ENCODE measurements at places on chromosomes 6 and 20.
A peak's percentile ranks its signal among the peaks of the same experiment; 100 is the strongest.

- DNase-seq = no peak
Observed at GRCh38 chr6:132673376-132674094, 14.6 kb upstream of the TAAR1 start.

GRCh38 chr6:14614631-14615030, 497.1 kb downstream of the CD83 start:
- no peak for DNase-seq

GRCh38 chr6:166589337-166589731, 2.9 kb upstream of the RAMACL start:
- no peak for DNase-seq

DNA sequence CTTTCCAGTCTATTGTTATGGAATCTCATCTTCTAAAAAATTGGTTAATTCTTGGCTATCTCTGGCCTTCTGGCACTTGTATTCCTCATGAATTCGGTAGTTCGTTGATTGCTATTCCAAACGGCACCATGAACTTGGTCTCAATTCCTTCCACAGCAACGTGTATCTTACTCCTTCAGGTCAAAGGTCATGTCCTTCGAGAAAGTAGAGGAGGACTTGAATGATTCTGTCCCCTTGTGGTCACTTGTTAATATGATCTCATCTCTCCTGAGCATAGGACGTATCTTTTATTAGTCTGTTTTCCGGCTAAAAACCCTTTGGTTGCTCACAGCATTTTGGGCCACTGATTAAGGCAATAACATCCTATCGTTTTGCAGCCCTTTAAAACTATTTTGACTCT, 9.4 kb downstream of the TLDC2 start:
- DNase-seq = no peak

GRCh38 chr20:46557231-46557956, 6.9 kb upstream of the OCSTAMP start:
- no peak for DNase-seq

GRCh38 chr6:169190970-169191369, 62.7 kb downstream of the THBS2 start:
- no peak for DNase-seq

GRCh38 chr6:161744211-161745067, 470.6 kb upstream of the AGPAT4 start:
- no peak for DNase-seq

- DNase-seq = no peak
Observed at GRCh38 chr6:1801401-1801800, 191.7 kb downstream of the FOXC1 start.

DNA sequence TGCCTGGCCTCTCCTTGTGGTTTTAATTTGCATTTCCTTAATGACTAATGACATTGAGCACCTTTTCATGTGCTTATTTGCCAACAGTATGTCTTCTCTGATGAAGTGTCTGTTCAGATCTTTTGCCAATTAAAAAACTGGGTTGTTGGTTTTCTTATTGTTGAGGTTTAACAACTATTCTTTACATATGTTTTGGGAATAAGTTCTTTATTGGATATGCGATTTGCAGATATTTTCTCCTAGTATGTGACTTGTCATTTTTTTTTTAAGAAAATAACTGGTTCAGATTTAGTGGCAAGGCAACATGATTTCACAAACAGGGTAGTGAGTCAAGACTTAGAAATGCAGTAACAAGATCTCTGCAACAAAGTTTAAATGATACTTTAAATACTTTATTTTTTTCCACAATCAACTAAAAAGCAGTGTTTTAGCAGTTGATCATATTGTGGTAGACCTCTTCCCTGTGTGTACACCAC, 67.8 kb downstream of the TIAM2 start:
- DNase-seq = peak; percentile 43

- no peak for DNase-seq
Observed at GRCh38 chr20:11895861-11896387, 21.8 kb upstream of the BTBD3 start.

GRCh38 chr6:170111816-170112582, 178.9 kb downstream of the DLL1 start:
- DNase-seq = no peak

GRCh38 chr20:10644458-10645204, 29.2 kb downstream of the JAG1 start:
- no peak for DNase-seq

DNA sequence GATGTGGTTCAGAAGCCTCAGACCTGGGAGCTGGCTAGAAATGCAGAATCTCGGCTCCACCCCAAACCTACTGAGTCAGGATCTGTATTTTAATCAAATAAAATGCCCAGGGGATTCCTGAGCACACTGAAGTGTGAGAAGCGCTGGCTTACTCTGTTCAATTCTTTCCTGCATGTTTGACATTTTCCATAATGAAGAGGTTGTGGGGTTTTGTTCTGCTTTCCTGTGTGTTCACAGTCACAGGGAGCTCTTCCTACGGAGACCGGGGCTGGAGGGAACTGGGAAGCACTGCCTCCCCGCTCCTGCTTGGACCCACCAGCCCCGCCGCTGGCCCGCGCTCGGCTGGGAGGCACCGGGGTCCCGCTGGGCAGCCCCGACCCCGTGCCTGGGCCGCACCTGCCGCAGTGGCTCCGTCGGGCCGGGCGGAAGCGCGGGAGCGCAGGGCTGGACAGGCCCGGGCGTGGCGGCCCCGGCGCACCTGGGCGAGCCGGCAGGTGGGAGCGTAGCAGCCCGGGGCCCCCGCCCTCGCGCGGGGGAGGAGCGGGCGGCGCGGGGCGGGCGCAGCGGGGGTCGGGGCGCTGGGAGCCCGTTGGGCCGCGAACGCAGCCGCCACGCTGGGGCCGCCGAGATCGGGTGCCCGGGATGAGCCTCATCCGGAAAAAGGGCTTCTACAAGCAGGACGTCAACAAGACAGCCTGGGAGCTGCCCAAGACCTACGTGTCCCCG, at the start of gene MAPK13:
TSS of gene MAPK13 (plus strand) at position 573 of the 726 bp plus-strand sequence. CDS start at position 643, 70 bp downstream.
- DNase-seq = no peak

DNA sequence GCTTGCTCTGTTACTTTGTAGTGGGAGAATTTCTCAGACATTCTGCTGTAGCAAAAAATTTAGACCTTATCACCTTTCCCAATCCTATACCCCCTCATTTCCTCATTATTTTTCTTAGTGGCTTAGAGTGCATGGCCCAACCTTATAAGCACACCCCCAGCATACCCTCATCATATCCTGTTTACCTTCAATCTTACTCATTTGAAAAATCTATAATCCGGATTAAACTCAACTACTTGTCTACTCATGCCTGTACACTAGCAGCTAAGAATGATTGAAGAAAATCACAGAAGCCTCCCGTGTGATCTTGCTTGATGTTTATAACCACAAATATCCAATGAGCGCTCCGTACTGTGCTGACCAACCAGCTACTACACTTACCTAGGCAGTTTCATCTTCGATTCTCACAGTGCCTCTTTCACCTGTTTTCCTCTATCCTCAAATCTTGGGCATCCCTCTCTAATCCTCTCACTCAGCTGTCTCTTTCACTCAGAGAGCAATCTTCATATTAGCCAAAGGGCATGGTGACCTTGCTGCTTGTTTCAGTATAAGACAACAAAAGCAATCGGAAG, 36.6 kb downstream of the AIG1 start:
- no peak for DNase-seq

DNA sequence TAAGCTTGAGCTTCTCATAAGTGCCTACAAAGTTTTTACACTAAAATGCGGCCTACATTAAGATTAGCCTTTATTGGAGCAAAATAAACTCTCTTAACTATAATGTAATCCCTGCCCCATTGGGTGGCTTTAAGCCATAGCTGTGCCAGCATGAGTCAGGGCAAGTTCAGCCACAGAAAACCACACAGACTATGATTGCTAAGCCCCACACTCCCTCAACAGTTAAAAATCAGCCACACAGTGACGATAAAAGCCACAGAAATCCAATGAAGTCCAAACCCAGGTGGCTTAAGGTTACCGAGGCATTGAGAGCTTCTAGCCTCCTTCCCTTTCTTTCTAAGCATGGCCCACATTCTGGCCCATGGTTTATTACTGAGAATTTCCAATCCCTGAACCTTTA, 61.6 kb downstream of the GRM1 start:
- DNase-seq = no peak

GRCh38 chr6:34414999-34415858, 10.6 kb downstream of the RPS10 start:
- peak; percentile 64 for DNase-seq

GRCh38 chr6:113381959-113382358, 475.2 kb upstream of the MARCKS start:
- DNase-seq = no peak

- peak; percentile 73 for DNase-seq
Observed at GRCh38 chr20:44959638-44960102, 527 bp downstream of the TOMM34 start.

GRCh38 chr6:157486572-157486971, 105.6 kb downstream of the ZDHHC14 start:
- DNase-seq = no peak

GRCh38 chr6:134081506-134081905, 29.1 kb upstream of the SLC2A12 start:
- no peak for DNase-seq

DNA sequence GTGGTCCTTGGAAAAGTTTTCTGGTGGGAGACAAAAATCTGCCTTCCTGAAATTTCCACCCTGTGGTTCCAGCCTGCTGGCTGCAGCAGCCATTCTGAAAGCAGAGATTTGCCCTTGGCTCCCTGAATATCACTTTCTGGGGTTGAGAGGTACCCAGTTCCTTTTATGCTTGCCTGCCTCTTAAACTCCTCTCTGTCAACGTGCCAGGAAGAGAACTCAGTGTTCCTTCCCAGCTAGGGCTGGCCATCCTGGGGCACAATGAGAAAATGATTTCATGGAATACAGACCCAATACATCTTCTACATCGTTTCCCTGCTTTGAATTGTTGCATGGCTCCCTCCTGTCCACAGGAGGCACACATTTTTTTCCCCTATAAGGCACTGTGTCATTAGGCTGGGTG, 1.6 kb upstream of the DSN1 start:
- no peak for DNase-seq

GRCh38 chr6:99588618-99589289, 17.9 kb upstream of the PRDM13 start:
- DNase-seq = peak; percentile 45

GRCh38 chr6:10465629-10466499, 51.0 kb upstream of the TFAP2A start:
- peak; percentile 60 for DNase-seq

DNA sequence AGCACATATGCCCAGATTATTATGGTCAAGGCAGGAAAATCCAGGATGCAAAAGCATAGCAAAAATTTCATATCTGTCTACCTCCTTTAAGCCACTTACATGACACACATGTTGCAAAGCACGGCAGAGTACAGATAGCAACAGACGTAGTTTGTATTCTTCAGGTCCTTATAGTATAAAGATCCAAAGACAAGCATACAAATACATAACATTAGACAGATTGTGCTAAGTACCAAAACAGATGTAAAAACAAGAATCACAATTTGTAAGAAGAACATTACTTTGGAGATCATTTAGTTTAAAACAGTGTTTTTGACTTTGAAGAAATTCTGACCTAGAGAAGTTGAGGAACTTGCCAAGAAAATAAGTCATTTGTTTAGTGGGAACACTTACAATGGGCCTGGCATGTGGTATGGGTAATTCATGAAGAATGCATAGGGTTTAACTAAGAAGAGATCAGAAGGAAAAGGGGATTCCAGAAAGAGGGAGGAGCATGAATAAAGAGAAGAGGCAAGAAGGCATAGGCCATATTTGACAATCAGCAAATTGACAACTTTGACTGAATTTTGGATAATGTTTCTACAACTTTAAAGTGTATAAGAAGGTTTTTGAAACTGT, 30.6 kb upstream of the LMBRD1 start:
- DNase-seq = no peak

DNA sequence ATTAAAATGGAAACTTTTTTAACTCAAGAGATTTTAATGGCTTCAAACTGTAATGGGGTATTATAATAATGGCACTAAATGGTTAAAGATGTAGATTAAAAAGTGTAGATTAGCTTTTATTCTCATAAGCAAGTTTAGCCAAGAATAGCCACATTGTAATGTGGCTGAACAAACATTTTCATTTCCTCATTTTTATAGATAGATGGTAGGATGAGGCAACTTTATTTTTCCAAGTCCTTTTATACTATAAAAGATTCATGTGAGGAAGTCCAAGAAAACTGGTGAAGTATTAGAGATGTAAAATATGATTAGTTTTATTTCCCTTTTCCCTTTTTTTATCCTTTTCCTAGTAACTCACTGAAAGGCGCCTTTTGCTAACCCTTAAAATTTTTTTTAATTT, 88.8 kb downstream of the ATRN start:
- DNase-seq = no peak

GRCh38 chr6:82651845-82652335, 288.3 kb downstream of the TPBG start:
- no peak for DNase-seq

DNA sequence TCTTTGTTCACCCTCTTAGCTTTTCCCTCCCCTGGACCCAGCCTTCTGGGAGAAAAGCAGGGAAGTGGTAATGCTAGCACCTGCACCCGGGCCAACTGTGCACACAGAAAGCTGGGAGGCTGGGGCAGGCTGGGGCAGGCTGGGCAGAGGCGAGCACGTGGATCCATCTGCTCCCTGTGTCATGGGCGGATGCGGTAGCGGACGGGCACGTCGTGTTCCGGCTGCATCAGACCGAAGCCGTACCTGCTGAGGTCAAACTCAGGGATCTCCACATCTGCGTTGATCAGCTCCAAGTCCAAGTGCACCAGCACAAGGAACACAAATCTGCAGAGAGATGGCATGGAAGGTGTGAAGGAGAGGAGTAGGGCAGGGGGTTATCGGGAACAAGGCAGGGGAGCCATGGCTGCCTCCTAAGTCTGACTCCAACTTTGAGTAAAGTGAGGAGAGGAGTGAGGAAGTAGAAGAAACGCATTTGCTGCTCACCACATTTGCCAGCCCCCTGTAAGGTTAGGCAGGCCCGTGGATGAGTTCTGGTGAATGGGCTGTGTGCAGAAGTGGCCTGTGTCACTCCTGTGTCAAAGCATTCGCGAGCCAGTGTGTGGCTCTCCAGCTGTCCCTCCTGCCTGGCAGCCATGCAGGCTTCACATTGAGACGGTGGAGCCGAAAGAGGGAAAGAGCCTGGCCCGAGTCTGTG, 25.4 kb upstream of the KCNB1 start:
- no peak for DNase-seq

GRCh38 chr20:36645998-36646397, at the start of gene SLA2:
Gene SLA2, minus strand, starts transcription at chr20:36646196. Its CDS starts 4,861 bp downstream, at chr20:36641335.
- DNase-seq = no peak

- DNase-seq = no peak
Observed at GRCh38 chr6:168377484-168377855, 57.9 kb upstream of the DACT2 start.

GRCh38 chr6:31558631-31559500, 11.5 kb downstream of the NFKBIL1 start:
- no peak for DNase-seq

- DNase-seq = peak; percentile 85
Observed at GRCh38 chr6:41367700-41368099, 32.3 kb downstream of the NCR2 start.

All from HTR-8/SVneo (cell line).